ENCODE measurements at places on chromosomes 1 and 21. TPM values are rescaled to one million over a fixed set of nuclear protein-coding genes. Genes with fewer than 3 reads are reported as not detected.

Gene S100A10
- 202 TPM for polyA plus RNA-seq

Gene NUAK2
- polyA plus RNA-seq: 0.41 TPM

- no peak for DNase-seq
Observed at GRCh38 chr21:46557469-46557868, 47.4 kb downstream of the S100B start.

DNA sequence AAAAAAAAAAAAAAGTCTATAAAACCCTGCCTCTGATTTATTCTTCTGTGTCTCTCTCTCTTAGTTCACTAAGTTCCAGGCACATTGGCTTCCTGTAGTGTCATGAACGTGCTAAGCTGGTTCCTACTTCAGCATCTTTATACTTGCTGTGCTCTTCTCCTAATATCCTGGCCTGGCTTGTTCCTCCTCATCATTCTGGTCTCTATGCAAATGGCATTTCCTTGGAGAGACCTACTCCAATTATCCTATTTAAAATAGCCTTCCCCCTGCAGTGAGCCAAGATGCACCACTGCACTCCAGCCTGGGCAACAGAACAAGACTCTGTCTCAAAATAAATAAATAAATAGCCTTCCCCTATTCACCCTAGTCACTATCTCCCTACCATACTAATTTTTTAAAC, 9.7 kb upstream of the CLCC1 start:
- DNase-seq: no peak
